GM12864 (cell line): ENCODE measurements at places on chromosomes 3 and 15.

- DNase-seq, result no peak
Observed at GRCh38 chr3:180017846-180018245, 18.9 kb downstream of the PEX5L start.

GRCh38 chr3:101229681-101230080 lies 90.7 kb downstream of the IMPG2 start:
- no peak for DNase-seq

DNA sequence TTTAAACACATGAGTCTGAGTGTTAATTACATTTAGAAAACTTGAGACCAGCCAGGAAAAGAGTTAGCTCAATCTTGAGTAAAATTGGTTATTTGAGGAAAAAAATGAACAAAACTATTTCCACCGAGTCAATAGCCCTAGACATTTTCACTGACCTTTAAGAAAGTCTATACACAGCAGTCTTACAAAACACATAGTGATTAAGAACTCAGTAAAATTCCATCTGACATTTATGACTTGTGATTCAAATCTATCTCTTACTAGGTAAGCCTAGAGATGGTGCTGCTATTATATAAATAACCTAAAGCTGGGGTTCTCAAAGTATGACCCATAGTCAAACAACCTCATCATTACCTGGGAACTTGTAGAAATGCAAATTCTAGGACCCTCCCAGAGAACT lies 109.1 kb upstream of the COL8A1 start:
- DNase-seq, result no peak

GRCh38 chr3:173513123-173513522 lies 115.6 kb downstream of the NLGN1 start:
- no peak for DNase-seq

- no peak for DNase-seq
Observed at GRCh38 chr15:90402223-90402622, 14.2 kb downstream of the IQGAP1 start.

DNA sequence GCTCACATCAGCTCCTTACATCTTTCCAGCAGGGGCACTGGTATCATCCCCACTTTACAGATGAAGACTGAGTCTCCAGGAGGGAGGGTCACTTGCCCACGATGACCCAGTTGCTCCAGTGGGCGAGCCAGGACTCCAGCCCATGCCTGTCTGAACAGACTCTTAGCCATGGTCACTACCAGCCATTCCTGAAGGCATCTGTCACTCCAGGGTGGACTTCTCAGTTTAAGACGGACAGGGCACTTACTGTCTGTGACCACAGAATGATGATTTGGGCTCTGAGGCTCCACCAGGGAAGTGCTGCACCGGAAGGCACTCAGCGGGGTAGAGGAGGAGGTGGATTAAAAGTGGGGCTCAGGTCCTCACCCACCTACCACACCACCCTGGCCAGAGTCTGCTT lies 104.0 kb upstream of the SLC6A6 start:
- DNase-seq, result no peak

DNA sequence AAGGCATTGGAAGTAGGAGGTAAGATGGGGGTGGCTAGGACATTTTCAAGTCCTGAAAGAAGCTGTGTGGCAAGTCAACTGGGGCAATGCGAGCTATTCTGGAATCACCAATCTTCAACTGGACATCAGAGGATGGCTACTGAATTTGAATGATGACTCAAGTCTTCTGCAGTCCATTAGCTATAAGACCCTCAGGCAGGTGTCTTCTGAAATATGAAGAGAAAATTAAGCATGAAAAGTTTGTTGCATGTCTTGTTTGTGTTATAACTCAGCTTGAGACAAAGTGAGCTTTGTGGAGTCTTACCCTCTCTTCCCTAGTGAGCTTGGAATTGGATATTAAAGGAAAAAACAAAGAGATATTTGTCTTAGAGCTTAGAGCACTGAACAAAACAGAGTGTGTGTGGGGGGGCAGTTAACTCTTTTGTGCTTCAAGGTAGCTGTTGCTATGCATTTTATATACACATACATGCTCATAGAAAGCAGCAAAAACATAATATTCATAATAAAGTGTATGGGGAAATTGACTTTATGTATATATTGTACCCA lies 979.1 kb downstream of the MCTP2 start:
- no peak for DNase-seq

DNA sequence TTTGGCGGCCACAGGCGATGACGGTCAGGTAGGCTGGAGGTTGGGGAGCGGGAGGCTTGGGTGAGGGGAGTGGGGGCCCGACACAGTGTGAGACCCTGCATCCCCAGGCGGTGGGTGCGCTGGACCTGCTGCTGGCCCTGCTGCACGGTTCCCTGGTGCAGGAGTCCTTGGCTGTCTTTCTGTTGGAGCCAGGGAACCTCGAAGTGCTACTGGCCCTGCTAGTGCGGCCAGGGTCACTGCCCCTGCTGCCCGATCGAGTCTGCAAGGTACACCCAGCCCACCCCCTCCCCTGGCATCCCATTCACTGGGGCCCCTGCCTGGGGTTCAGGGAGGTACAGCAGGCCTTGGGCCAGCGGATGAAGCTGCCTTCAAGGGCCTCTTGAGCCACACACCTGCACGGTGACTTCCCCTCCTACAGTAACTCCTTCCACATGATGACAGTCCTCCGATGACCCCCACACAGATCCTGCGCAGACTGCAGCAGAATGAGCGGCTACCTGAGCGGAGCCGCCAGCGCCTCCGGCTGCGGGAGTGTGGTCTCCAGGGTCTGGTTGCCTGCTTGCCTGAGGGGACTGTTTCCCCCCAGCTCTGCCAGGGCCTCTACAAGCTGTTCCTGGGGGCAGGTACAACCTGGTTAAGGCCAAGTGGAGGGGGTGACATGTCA lies 19.5 kb downstream of the NBEAL2 start:
- DNase-seq, result no peak

DNA sequence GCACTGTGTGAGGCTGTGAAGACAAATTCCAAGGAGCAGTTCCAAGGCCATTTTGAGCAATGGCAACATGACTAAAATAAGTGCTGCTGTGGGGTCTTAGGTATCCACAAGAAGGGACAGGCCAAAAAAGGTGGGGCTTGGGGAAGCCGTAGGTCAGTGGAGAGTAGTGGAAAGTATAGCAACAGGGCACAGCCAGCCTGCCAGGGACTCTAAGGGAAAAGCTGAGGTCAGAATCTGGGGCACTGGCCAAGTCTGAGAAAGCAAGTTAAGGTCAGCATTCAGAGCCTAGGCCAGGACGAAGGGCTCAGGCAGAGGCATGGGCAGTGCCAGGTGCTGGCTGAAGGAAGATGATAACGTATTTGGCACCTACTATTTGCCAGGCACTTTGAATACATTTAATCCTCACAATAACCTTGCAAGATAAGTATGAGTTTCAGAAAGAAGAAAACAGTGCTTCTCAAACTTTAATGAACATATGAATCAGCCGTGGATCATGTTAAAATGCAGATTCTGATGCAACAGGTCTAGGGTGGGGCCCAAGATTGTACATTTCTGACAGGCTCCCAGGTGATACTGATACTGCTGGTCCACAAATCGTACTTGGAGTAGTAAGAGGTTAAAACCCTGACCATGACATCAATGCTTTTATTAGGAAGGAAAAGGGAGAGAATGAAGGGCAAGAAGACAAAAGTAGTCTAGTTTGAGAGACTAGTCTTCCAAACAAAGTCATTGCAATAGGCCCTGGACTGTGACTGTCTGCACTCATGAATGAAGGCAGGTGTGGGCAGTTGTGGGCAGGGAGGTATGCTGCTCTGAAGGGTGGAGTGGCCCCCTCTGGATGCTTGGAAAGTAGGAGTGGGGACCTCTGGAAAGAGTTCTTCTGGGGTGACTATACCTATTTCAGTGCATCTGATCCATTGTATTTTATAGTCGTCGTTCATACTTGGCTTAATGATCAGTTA lies 106.3 kb upstream of the ANKRD28 start:
- DNase-seq, result no peak

DNA sequence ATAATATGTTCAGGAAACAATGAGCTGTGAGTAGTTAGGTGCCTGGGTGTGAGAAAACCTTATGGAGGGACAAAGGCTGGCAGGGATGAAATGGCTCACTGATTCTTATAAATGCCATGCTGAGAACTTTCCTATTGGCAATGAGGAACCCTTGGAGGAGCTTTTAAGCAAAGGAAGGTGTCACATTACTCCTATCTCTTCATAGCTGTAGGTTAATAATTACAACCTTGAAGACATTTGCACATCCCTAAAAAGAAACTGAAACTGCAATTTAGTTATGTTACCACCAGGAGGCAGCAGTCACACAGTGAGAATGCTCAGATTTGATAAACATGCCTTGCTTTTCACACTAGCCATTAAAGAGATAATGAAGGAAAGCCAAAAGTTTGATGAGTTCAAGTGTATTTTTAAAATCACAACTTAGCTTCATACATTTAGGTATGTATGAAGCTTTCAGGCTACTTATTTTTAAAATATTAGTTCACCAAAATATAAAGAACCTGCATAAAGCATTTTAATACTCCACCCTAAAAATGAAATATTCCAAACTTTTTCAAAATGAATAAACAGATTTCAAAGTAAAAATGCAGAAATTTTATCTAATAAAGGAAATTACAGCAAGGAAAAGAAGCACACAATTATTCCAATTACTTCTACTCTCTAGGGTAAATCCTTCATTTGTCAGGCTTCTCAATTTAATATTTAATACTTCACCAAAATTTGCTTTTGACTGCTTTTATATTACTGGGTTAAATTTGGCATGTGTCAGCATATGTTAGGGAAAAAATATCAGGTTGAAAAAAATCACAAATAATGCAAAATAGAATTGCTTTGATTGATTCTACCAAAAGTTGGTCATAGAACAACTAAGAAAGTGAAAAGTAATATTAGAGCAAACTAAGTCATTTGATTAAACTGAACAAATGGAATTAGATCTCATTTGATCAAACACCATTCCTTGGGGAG lies 136.9 kb upstream of the SLC2A2 start:
- DNase-seq, result no peak

- no peak for DNase-seq
Observed at GRCh38 chr3:72245183-72245811, 460.3 kb upstream of the PROK2 start.

DNA sequence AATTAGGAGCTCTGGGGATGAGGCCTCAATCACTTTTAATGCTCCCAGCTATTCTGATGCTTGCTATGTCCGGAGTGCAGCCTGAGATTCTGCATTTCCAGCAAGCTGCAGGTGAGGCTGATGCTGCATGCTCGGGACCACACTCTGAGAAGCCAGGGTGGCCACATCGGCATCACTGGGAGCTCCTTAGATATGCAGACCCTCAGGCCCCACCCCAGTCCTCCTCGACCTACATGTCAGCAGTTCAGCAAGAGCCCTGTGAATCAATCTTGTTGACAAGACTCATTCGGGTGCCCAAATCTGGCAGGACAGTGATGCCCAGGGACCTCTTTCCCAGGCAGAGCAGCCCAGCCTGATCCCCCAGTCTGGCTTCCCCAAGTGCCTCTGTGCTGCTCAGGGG lies 44.1 kb upstream of the LCTL start:
- no peak for DNase-seq

GRCh38 chr3:73349657-73350056 lies 275.1 kb downstream of the PDZRN3 start:
- DNase-seq, result no peak

- no peak for DNase-seq
Observed at GRCh38 chr15:45224621-45225217, 27.3 kb upstream of the SLC28A2 start.

DNA sequence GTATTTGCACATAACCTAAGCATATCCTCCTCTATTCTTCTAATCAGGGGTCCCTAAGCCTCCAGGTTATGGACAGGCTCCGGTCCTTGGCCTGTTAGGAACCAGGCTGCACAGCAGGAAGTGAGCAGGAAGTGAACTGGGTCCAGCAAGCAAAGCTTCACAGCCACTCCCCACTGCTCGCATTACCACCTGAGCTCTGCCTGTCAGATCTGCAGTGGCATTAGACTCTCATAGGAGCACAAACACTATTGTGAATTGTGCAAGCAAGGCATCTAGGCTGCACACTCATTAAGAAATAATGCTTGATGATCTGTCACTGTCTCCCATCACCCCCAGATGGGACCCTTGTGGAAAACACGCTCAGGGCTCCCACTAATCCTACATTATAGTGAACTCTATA lies 9.8 kb downstream of the MSL2 start:
- no peak for DNase-seq

GRCh38 chr15:65086680-65087111 lies 10.2 kb downstream of the KBTBD13 start:
- DNase-seq, result no peak

DNA sequence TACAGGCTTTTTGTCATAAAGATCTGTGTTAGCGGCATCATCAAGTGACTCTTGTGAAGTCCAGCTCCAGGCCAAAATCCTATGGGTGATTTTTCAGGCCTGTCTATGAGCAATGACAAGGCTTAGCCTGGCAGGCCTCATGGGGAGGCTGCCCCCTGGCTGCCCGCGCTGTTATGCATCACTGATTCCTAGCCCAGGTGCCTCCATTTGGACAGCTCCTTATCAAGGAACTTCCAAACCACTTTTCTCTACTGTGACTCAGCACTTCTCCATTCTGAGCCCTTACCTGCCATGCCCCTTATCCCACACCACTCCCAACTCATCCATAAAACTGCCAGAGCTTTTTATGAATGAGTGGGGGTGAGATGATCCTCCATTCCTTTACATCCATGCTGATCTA lies 91.5 kb upstream of the C3orf80 start:
- DNase-seq, result no peak

DNA sequence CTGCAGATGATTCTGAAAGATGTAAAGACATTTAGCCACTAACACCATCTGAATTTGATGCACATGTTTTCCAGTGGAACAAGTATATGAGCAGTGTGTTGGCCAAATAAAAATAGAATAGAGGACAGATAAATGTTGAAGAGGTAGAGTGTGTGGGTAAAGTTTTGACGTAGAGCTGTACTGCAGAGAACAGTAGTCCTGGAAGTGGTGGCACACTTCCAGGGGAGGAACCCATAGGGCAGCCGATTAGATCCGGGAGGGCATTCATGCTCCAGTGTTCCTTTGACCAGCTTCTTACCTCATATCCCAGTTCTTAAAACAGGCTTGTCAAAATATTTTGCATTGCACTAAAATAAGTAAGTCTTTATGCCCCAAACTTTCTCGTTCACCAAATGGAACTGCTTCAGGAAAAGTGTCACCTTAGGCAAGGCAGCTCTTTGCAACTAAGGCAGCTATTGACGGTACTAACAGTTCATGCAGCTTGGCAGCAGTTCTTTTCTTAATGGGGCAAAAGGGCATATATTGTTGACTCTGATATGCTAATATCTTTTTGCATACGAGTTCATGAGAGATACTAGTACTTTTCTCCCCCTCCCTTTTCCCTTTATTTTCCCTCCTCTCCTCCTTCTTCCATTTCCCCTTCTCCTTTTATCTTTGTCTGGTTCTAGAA lies 429.3 kb upstream of the AZI2 start:
- DNase-seq, result no peak
